ENCODE measurements at places on chromosomes 12 and 14.

DNA sequence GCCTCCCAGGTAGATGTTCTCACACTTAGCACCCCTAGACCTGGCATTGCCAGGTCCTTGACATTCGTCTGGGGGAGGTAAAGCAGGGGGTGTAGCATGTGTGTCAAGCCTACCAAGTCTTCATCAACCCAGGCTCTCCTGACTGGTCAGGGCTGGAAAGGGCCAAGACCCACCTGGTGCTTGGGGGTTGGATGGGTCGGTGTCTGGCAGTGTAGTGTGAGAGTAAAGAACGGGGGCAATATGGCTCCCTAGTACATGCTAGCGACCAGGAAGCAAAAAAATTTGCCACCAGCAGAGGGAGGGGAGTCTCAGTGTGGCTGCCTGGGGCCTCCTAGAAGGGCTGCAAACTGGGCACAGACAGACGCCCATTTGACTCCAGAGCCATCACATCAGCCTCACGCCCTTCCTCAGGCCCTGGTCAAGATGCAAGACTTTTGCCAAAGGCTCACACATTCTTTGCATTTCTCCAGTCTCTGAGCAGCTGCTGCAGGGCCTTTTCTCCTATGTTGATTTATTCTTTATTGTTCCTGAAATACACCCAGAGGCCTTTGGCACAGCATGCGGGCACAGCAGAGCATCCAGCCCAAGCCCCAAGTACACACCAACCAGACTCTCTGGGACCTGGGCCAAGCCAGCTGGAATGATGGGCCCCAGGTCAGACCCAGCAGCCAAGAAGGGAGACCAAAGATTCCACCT, 38.3 kb upstream of the PNMA1 start:
- no peak for DNase-seq

DNA sequence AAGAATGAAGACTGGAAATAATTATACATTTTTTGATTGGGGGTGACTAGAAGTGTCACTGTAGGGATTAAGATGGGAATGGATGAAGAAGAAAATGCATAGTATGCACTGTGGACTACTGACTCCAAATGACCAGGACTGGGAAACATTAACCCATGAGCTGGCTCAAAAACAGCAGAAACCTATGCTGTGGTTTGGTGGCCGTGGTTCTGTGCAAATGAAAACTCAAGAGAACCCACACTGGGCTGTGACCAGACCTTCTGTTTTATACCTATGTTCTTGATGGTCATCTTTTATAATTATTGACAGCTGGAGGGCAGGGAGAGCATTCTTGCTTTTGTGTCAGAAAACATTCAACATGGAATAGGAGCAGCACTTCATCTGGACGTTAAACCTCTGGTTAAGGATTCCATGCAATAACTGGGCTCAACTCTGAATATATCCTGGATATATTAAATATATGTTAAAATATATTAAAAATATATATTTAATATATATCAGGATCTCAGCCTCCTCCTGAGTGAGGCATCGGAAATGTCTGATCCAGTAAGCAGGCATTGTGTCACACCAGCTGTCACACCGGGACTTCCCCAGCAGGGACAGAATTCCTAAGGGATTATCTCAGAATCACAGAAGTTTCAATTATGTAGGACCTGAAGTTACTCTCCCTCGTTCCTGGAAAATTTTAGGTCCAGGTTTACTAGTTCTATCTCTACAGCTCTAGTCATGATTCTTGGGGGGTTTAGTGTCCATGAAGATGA, 48.5 kb downstream of the BBS10 start:
- DNase-seq: no peak

DNA sequence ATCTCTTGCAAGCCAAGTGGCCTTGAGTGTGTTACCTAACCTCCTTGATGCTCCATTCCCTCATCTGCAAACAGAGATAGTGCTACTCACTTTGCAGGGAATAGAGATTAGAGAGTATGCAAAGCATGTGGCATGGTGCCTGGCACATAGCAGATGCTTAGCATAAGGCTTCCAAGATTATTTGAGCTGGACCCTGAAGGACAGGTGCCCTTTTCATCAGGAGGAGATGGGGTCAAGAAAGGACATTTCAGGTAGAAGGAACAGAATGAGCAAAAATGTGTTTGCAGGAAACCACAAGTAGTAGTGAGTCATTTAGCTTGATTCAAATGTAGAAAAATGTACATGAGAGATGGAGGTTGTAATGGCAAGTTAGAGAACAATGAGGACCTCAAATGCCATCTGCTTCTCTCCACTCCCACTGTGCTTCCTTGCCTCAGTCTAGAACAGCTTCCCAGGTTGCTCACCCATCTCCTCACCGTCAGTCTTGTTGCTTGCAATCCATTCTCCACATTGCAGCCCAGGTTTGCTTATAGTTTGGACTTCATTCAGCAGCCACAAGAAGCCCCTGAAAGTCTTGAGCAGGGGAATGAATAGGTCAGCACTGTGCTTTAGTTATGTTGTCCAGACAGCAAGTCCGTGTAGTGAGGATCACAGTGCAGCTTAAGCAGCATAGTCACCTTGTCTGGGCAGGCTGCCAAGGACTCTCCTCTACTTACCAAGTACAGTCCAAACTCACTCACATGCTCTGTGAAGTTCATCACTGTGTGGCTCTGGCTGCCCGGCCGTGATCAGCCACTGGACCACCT, 536.3 kb upstream of the CCDC196 start:
- DNase-seq: peak; percentile 56

- no peak for DNase-seq
These were observed 18.0 kb downstream of the TNFAIP2 start for GRCh38 chr14:103141117-103141796.

DNA sequence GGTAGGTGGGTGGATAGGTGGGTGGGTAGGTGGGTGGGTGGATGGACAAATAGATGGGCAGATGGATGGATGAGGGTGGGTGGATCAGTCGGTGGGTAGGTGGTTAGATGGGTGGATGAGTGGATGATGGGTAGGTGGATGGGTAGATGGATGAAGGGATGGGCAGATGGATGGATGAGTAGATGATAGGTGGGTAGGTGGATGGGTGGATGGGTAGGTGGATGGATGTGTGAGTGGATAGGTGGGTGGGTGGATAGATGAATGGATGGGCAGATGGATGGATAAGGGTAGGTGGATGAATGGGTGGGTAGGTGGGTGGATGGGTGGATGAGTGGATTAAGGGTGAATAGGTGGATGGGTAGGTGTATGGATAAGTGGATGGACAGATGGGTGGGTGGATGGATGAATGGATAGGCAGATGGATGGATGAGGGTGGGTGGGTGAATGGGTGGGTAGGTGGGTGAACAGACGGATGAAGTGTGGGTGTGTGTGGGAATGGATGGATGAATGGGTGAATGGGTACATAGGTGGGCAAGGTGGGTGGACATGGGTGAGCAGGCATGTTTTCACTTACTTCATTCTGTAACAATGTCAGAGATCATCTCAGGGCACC, 3.3 kb upstream of the INF2 start:
- no peak for DNase-seq

GRCh38 chr14:104871145-104871655, 6.1 kb downstream of the CEP170B start:
- DNase-seq: no peak

- DNase-seq: no peak
These were observed 12.2 kb downstream of the DDX55 start for GRCh38 chr12:123614110-123614509.

GRCh38 chr12:75571204-75571603, 59.8 kb upstream of the KRR1 start:
- no peak for DNase-seq

DNA sequence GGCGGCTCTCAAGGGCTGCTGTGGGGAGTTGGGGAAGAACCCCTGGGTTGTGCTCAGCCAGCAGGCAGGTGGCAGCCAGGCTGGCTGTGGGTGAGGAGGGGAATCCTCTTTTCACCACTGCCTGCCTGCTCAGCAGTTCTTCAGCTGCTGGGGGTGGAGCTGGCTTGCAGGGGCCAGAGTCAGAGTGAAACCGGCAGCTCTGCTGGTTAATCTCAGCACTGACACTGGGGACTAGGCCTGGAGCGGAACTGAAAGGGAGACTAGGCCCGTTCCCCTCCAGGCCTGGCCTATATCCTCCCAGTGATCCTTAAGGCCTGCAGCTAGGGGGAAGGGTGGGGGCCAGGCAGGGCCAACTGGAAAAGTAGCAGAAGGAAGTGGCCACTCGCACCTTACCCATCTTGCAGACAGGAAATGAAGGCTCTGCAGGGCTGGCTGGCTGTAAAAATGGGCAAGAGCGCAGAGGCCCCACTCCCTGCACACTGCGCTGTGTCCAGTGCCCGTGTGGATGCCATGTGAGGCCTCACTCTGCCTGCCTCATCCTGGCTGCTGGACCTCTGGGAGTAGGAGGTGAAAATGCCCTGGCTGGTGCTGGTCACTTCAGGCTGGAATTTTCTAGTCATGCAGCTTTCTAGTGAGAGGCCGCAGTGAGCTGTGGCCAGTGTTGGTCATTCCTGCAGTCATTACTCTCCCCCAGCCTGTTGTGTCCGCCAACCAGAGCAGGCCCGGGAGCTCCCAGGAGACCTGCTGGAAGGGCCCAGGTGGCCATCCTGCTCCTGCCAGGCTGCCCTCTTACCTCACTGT, 39.4 kb downstream of the SH2B3 start:
- DNase-seq: peak; percentile 80

- no peak for DNase-seq
These were observed 16.6 kb upstream of the RND1 start for GRCh38 chr12:48882315-48882687.

GRCh38 chr12:64729909-64730587, 29.2 kb downstream of the GNS start:
- DNase-seq: no peak

- no peak for DNase-seq
These were observed 10.1 kb downstream of the PCNX4 start for GRCh38 chr14:60101786-60102185.

DNA sequence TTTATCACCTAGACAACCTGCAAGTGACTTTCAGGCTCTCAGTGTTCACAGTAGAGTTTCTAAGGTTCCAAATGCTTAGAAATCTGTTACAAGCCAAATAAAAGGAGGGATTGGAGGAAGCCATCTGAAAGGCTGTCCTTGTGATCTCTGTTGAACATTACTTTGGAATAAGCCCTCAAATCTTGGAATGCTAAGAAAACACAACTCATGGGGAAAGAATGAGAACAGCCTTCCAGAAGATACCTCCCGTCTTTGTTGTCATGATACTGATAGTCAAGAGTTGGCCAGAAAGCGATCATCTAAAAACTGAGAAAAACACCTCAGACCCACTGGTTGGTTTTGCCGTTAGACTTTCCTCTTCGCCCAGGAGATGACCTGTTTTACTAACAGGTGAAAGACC, 44.4 kb upstream of the KCNK13 start:
- no peak for DNase-seq

- no peak for DNase-seq
These were observed 84.1 kb upstream of the TRAF3 start for GRCh38 chr14:102693006-102693755.

GRCh38 chr12:69991690-69992288, 166.8 kb downstream of the MYRFL start:
- no peak for DNase-seq

GRCh38 chr14:84969501-84969900, 560.4 kb upstream of the FLRT2 start:
- DNase-seq: no peak

DNA sequence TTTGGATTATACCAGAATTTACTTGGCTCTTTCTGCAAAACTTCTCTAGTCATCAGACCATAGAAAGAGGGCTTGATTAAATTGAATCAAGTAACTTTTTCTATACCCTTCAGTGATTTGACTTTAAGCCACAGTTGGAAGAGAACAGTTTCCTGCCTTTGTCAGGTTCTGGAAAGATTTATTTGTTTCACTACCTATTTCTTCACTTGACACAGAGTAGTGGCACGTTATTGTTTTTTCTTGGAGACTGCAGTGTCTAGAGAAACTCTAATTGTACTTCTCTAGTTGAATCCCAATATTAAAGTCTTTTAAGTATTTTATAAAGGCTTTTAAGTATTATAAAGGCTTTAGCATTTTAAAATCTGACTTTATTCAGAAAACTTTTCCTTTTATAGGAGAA, 138.1 kb downstream of the TMEM117 start:
- no peak for DNase-seq

DNA sequence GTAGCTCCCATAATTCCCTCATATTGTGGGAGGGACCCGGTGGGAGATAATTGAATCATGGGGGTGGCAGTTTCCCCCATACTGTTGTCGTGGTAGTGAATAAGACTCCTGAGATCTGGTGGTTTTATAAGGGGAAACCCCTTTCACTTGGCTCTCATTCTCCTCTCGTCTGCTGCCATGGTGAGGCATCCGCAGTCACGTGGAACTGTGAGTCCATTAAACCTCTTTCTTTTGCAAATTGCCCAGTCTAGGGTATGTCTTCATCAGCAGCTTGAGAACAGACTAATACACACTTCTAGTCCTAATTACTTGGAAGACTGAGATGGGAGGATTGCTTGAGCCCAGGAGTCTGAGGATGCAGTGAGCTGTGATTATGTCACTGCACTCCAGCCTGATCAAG, 64.4 kb downstream of the TMX1 start:
- DNase-seq: peak; percentile 35

- DNase-seq: no peak
These were observed 38.4 kb upstream of the FGD4 start for GRCh38 chr12:32360956-32361355.

- no peak for DNase-seq
These were observed 379.6 kb downstream of the CCDC91 start for GRCh38 chr12:28569698-28570411.

- DNase-seq: no peak
These were observed 66.5 kb downstream of the BHLHE41 start for GRCh38 chr12:26058308-26058707.

DNA sequence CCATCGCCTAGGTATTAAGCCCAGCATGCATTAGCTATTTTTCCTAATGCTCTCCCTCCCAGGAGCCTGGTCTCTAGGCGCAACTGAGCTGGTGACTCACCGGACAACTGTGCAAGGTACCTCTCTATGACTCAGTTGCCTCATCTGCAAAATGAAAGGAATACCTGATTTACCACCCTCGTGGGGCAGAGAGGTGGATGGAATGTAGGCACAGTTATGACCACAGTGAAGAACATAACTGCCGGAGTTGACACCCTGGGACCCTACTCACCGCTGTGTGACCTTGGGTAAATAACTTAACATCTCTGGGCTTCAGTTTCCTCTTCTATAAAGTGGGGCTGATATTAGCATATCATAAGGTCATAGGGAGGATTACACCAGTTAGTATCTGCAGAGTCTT, 22.6 kb downstream of the BCL11B start:
- DNase-seq: no peak

- DNase-seq: no peak
These were observed 141.8 kb upstream of the PWP1 start for GRCh38 chr12:107543841-107544240.

GRCh38 chr12:103273645-103274044, 222.1 kb downstream of the C12orf42 start:
- no peak for DNase-seq

- DNase-seq: no peak
These were observed 153.0 kb downstream of the PCNX1 start for GRCh38 chr14:71060274-71060673.
